ENCODE measurements at places on chromosomes 16 and 17. TPM values are rescaled to one million over a fixed set of nuclear protein-coding genes. Genes with fewer than 3 reads are reported as not detected.

The NLRC3 gene
- 2.0 TPM for total RNA-seq

The KRT15 gene
- 20.0 TPM for total RNA-seq

DNA sequence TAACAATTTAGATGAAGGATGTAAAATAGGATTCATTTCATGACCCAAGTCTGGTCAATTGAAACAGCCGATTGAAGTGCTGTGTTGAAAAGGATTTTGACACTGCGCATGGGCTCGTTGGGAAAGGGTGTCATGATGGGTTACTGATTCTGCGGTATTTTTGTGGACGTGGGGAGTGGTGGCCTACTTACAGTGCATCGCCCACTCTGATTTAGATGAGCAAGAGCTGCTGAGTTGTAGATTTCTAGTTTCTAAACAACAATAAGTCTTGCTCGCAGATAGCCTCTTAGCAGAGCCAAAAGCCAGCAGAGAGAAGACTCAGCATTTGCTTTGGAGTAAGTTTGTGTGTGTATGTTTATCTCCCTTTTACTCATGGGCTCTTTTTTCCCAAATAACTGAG, 731.0 kb downstream of the MAF start:
- no peak for DNase-seq

The PABPN1L gene
- total RNA-seq = not detected

- DNase-seq = no peak
These were observed 107.1 kb downstream of the SNX29 start for GRCh38 chr16:12083631-12084030.

DNA sequence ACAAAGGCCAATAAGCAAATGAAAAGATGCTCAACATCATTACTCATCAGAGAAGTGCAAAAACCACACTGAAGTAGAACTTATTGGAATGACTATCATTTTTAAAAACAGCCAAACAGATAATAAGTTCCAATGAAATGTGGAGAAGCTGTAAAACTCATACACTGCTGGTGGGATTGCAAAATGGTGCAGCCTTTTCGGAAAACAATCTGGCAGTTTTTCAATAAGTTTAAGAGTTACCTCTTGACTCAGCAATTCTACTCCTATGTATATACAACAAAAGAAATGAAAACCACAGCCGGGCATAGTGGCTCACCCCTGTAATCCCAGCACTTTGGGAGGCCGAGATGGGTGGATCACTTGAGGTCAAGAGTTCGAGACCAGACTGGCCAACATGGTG, 49.3 kb downstream of the AKAP10 start:
- DNase-seq = no peak

The C16orf96 gene
- not detected for total RNA-seq

GRCh38 chr17:42695500-42695899, 13.2 kb downstream of the CNTNAP1 start:
- DNase-seq = no peak

DNA sequence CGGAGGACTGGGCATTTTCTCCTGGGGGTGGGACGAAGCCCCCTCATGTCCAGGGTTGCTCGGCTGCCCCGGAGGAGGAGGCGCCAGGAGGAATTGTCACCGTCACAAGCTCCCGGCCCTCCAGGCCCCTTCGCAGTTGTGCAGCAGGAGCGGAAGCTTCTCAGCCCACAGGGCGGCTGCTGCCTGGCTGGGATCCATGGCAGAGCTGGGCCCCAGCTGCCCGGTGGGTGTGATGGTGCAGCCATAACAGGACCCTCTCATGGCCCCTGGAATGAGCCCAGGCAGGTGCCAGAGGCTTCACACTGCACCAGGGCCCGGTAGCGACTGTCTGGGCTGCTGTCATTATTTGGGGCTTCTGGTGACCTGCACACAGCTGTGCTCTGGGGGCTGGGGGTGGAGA, 54.9 kb upstream of the GNG13 start:
- DNase-seq = no peak

DNA sequence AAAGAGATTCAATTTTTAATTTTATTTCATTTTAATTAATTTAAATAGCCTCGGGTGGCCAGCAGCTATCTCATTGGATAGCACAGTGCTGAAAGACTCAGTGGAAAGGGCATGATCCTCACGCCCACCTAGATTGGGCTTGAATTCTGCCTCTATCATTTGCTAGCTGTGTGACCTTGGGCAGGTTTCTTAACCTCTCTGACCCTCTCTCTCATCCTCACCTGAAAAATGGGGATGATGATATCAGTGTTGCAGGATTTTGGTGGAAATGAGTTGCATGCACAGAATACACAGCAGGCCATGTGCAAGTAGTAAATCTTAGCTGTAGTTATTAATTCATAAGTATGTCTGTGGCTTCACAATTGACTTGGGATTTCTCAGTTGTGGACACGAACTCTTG, 272.4 kb upstream of the XYLT1 start:
- DNase-seq = no peak

Measured in colonic mucosa (tissue), 4 donors.